ENCODE measurements at places on chromosomes 5 and 9. TPM values are rescaled to one million over a fixed set of nuclear protein-coding genes. Genes with fewer than 3 reads are reported as not detected.
A peak's percentile ranks its signal among the peaks of the same experiment; 100 is the strongest.

DNA sequence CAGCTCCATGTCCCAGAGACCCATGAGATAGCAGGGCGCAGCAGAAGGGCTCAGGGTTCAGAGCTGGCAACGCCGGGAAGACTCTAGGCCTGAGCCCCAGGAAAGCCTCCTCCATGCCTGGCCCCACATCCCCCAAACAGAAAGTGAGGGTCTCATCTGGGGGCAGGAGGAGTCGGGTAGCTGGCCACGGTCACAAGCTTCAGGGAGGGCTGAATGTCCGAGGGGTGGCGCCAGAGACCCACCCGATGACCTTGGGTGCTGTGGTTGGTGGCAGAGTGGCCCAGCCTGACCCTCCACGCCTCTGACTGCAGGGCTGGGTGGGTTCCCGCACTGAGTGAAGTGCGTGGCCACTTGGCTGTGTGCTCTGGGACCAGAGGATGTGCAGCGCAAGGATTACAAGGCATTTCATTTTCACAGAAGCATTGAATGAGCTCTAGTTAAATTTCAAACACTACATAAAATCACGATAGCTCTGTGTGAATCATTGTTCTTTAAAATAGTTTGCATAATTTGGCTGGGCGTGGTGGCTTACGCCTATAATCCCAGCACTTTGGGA is 3.0 kb downstream of the C8G start:
- peak; percentile 41 for DNase-seq

GDNF gene
- not detected for total RNA-seq

DNA sequence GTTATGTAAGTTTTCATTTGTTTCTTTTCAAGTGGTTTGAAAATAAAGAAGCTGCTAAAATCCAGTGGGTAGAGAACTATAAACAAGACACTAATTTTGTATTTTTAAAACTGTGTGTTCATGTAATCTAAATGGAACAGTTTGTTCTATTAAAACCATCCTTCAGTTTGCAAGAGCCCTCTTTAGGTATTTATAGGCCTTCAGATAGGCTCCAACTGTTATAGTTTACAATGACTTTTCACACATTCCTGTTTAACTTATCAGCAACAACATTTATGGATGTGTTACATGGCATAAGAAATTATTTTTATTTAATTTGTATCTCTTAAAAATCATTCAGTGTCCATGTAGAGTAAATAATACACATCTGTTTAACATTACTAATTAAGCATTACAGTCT is 126.7 kb upstream of the SLCO6A1 start:
- no peak for DNase-seq

DNA sequence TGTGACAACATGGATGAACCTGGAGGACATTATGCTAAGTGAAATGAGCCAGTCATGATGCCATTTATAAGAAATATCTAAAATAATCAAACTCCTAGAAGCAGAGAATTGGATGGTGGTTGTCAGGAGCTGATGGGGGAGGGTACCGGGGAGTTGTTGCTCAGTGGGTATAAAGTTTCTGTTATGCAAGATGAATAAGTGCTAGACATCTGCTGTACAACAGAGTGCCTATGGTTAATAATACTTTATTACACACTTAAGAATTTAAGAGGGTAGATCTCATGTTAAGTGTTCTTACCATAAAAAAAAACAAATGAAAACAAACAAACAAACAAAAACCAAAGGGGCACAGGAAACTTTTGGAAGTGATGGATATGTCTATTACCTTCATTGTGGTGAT is 13.0 kb upstream of the CCDC69 start:
- no peak for DNase-seq

DNA sequence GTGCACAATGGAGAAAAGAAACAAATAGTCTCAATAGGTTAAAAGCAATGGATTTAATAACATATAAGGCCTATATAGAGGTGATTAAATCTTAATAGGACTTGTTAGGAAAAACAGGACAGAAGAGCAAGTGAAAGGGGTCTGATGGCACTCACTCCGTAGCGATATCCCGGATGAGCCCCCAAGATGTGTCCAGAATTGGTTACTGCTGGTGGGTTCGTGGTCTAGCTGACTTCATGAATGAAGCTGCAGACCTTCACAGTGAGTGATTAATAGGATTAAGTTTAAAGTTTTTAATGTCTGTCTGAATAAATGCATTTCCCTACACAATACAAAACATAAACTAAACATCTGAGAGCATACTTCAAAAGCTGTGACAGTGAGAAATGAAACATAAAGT is 110.4 kb upstream of the FAM174A start:
- no peak for DNase-seq

MOB3B gene
- 2.5 TPM for total RNA-seq

GRCh38 chr9:114252394-114252793 is 70.5 kb upstream of the ORM1 start:
- no peak for DNase-seq

- DNase-seq: no peak
Measured at GRCh38 chr9:124839612-124840299, 13.5 kb upstream of the WDR38 start.

SOHLH1 gene
- not detected for total RNA-seq

GRCh38 chr9:80518441-80518840 is 946.7 kb downstream of the TLE4 start:
- no peak for DNase-seq

DNA sequence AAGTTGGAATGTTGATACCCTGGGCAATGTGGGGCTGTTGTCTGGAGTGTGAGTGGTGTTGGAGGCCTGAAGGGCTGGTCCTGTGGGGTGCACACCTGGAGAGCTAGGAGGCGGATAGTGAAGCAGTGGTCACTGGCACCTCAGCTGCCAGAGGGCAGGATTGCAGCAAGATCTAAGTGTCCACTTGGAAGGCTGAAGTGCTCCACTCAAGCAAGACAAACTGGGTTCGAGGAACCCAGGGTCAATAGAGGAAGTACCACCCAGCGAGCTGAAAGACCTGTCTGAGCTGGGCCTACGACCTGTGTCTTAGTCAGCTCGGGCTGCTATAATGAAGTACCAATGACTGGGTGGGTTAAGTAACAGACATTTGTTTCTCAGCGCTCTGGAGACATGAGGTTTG is 39.7 kb upstream of the TJP2 start:
- DNase-seq: no peak

- no peak for DNase-seq
Measured at GRCh38 chr5:159403906-159404681, 73.8 kb upstream of the IL12B start.

- DNase-seq: peak; percentile 37
Measured at GRCh38 chr5:759111-759751, 25.3 kb downstream of the ZDHHC11B start.

GRCh38 chr5:132714456-132715307 is 22.7 kb downstream of the KIF3A start:
- no peak for DNase-seq

GLDC gene
- total RNA-seq: 0.58 TPM

DNA sequence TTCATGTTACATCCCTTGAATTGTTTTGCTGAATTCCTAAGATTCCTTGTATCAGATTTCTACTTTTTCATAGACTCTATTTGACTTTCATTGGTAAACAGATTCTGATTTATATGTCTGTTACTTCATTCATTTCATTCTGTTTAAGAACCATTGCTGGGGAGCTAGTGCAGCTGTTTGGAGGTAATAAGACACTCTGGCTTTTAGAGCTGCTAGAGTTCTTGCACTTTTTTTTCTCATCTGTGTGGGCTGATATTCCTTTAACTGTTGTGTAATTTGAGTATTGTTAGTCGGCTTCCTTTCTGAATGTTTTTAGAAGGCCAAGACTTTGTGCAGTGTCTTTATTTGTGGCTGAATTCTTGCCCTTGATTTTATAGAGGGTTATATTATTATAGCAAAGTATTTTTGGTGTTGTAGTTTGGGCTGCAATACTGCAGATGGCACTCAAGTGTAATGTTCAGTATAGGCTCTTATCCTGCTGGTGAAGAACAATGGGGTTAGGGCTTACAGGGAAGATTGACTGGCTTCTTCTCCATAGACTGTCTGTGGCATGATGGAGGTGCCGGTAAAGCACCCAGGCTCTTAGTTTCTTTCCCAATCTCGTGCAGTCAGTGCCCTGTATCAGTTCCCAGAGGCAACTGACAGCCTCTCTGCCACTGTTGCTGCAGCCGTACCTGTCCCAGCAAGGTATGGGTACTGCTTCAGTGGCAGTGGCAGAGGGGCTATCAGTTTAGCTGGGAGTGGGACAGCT is 162.2 kb downstream of the OXCT1 start:
- no peak for DNase-seq

GRCh38 chr9:71431931-71432330 is 310.5 kb upstream of the TRPM3 start:
- DNase-seq: no peak

- DNase-seq: peak; percentile 57
Measured at GRCh38 chr9:34986540-34987047, 3.0 kb upstream of the DNAJB5 start.

MYO10 gene
- total RNA-seq: not detected

OR1Q1 gene
- not detected for total RNA-seq

DNA sequence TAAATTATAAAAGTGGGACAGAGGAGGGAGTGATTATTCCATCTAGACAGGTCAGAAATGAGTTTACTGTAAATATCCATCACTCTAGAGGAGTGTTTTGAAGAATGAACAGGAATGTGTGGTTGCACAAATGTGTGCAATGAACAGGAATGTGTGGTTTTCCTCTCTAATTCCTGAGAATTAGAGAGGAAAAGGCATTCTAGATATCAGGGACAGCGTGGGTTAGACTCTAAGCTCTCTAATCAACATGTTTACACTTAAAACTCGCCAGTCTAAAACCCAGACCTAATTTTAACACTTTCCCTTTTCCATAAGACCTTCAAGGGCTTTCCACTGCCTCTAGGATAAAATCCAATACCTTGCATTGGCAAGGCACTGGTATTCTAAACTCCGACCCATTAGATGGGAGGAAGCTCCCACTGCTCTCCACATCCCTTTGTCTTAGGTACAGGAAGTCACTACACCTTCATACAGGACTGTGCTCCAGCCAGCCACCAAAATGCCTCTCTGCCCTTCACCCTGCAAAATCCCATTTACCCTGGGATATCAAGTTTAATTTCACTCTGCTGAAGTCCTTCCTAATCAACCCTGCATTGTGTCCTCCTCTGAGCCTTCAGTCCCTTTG is 67.9 kb downstream of the NFIB start:
- DNase-seq: no peak

DNA sequence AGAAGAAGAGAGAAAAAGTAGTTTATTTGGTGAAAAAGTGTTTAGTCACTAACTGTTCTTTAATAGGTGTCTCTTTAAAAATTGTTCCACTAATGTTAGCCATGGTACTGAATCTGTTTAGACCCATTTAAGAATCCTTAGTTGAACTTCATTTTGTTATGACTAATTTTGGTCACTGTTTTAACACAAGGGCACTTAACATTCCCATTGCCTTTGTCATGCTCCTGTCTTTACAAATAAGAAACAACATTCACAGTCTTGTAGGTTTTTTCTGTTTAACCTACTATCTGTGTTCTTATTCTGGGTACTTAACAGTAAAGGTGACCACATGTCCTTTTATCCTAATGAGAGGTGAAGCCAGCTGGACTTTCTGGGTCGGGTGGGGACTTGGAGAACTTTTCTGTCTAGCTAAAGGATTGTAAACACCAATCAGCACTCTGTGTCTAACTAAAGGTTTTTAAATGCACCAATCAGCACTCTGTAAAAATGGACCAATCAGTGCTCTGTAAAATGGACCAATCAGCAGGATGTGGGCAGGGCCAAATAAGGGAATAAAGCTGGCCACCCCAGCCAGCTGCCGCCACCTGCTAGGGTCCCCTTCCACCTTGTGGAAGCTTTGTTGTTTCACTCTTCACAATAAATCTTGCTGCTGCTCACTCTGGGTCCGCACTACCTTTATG is 116.7 kb downstream of the WDR70 start:
- no peak for DNase-seq

DNA sequence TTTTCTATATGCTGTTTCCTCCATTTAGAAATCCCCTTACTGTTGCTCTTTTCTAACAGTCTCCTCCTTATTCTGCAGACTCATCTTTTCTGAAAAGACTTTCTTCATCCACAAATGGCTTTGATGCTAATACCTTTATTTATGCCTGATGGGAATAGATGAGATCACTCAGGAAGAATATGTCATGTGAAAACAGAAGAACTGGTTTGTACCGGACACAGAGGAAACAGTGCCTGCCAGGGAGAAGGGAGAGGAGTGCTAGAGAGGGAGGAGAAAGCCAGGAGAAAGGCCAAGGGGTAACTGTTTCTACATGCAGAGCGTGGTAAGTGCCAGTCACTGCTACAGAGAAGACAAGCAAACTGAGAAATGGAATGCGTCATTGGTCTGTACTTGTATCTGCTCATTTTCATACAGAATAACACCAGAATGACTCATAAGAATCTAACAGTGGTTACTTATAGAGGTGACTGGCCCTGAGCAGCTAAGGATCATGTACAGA is 45.9 kb upstream of the PJA2 start:
- no peak for DNase-seq

CNTFR gene
- total RNA-seq: not detected

DNA sequence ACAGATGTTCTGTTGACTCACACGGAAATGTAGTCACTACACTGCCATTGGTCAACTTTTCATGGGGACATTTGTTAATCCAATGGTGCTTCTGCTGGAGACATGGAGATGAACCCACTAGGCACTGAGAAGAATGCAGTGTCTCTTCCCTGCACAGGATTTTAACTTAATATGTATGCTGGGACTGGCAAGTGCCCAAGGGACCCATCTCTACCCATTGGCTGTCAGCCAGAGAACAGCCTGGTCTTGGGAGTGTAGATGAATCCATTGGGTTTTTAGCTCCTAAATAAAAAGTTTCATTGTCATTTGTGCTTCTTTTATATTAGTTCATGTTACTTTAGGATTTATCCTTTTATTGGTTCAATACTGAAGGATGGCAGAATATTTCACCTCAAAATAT is 195.8 kb upstream of the CDH6 start:
- DNase-seq: no peak

DNA sequence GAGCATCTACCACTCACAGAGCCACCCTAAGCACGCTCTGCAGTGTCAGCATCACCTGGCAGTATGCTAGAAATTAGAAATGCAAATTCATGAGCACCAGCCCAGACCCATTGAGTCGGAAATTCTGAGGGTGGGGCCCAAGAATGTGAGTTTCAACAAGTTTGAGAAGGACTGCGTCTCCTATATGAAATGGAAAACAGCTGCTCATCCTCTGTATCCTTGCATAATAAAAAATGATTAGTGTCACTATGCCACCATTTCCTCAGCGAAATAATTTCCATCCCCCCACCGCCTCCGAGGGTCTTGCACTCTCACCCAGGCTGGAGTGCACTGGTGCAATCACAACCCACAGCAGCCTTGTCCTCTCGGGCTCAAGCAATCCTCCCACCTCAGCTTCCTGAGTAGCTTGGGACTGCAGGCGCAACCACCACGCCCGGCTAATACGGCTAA is 1.3 kb upstream of the IQGAP2 start:
- DNase-seq: peak; percentile 34

DNA sequence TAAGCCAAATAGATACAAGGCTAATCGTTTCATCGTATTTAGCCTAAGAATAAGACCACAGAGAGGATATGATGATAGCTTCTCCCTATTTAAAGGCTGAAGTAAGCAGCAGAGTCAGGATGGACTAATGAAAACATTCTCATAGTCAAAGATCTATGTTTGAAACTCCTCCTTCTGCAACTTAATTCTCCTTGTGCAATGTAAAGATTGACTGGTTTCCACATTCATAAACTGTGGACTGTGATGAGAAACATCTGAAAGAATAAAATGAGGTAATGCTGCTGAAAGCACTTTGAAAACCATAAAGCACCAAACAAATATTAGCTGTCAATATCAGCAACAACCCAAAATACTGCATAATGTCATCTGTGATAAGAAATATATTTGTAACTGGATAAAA is 361.9 kb downstream of the CSNK1G3 start:
- no peak for DNase-seq

- DNase-seq: no peak
Measured at GRCh38 chr5:92676215-92677165, 904.5 kb downstream of the NR2F1-AS1 start.

Measured in activated CD8-positive, alpha-beta T cell treated with anti-CD3 and anti-CD28 coated beads, Interleukin-2, amount 10 ng/mL, durations not matched to agents 7 days and 5 days (primary cell).